ENCODE measurements at places on chromosomes 11 and 22. TPM values are rescaled to one million over a fixed set of nuclear protein-coding genes. Genes with fewer than 3 reads are reported as not detected.
A peak's percentile ranks its signal among the peaks of the same experiment; 100 is the strongest.

DNA sequence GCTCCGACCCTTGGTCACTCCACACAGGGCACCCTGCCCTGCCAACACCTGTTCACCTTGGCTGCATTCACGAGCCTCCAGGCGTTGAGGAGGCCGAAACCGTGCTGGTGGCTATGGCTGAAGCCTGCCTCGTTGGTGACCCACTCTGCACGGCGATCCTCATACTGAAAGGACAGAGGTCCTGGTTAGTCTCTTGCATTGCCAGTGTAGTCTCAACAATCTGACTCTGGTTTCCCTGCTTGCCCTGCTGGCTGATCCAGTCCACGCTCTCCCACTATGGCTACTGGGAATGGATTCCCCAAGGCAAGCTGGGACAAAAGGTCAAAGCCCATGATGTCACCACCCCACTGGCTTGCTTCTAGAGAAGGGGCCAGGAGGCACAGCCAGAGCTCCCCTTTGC, 12.9 kb downstream of the PCSK7 start:
- no peaks in the 10 kb centered on the region for H3K27me3 ChIP-seq
- H3K4me3 ChIP-seq, result no peak overlapping the region
- H3K4me1 ChIP-seq, result peaks cover 40% of the 10 kb centered on the region
- H3K27ac ChIP-seq, result no peak overlapping the region
- no peak for DNase-seq

DNA sequence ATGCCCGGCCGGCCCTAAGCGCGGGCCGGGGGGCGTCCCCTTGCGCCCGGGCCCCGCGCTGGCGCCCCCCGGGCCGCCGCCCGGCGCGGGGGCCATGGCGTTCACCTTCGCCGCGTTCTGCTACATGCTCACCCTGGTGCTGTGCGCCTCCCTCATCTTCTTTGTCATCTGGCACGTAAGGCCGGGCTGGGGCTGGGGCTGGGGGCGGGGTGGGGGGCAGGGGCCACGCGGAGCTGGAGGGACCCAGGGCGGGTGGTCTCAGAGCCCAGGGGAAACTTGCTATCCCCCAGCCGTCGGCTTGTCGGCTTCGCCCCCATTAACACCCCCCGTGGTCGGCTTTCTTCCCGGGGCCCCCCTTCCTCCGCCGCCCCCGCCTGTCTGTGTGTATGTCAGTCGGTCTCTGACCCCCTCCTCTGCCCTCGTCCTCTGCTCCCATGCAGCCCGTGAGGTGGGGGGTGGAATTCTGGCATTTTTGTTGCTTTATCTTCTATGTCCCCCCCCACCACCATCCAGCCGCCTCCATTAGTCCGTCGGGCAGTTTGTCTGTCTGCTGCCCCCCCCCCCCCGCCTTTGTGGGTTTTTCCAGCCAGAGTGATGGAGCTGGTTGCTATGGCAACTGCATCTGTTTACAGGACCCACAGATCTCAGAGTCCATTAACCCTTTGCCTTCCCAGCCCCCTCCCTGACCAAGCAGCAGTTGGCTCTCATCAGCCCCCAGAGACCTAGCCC, 552 bp downstream of the CNIH2 start:
- peak; percentile 67 for DNase-seq
- H3K4me1 ChIP-seq, result peaks cover 2% of the 10 kb centered on the region
- H3K36me3 ChIP-seq, result peaks cover 29% of the 10 kb centered on the region
- no peaks in the 10 kb centered on the region for H3K27me3 ChIP-seq
- no peak overlapping the region for H3K27ac ChIP-seq
- no peak overlapping the region for H3K4me3 ChIP-seq

GRCh38 chr11:2929531-2929949, 320 bp upstream of the PHLDA2 start:
- H3K4me1 ChIP-seq, result peaks cover 10% of the 10 kb centered on the region
- peak; percentile 74 for DNase-seq
- peak overlapping the region; percentile 73 for H3K27ac ChIP-seq
- H3K4me3 ChIP-seq, result peak overlapping the region; percentile 76

Gene MTCH2
- total RNA-seq, result 266 TPM

Gene BACE1
- total RNA-seq, result 0.29 TPM

- H3K4me3 ChIP-seq, result peak overlapping the region; percentile 72
- H3K27me3 ChIP-seq, result no peaks in the 10 kb centered on the region
- H3K36me3 ChIP-seq, result no peaks in the 10 kb centered on the region
- DNase-seq, result no peak
These were observed 681 bp upstream of the ARHGEF12 start for GRCh38 chr11:120335556-120335907.

GRCh38 chr11:57069942-57070341, 81.2 kb downstream of the OR5AK2 start:
- no peaks in the 10 kb centered on the region for H3K27me3 ChIP-seq
- no peak for DNase-seq
- H3K27ac ChIP-seq, result no peak overlapping the region
- H3K4me3 ChIP-seq, result no peak overlapping the region

GRCh38 chr11:57181678-57182305, at the start of gene LRRC55:
Gene LRRC55, plus strand, starts transcription at chr11:57181953. Its CDS starts 70 bp downstream, at chr11:57182023.
- H3K4me1 ChIP-seq, result peaks cover 8% of the 10 kb centered on the region
- no peak for DNase-seq
- H3K36me3 ChIP-seq, result no peaks in the 10 kb centered on the region
- H3K27me3 ChIP-seq, result peaks cover 37% of the 10 kb centered on the region
- H3K4me3 ChIP-seq, result no peak within 1 kb of the TSS
- H3K27ac ChIP-seq, result no peak within 1 kb of the TSS

DNA sequence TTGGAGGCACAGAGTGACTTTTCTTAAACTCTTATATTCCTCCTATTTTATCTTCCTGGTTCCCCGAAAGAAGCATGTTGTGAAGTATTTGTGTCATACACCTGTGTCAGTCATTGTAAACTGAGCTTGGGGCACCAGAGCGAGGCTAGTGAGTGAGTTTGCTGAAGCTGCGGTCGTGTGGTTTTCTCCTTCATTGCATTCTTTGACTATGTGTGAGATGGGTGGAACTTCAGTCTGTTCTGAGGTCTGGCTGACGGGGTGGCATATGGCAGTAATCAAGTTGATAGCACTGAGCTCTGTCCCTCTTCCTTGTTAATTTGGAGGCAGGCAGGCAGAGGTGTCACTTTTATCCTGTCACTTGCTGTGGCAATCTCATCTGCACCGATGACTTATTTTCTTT, 4.2 kb downstream of the VPS26B start:
- no peak overlapping the region for H3K27ac ChIP-seq
- no peak overlapping the region for H3K4me3 ChIP-seq
- DNase-seq, result no peak
- H3K27me3 ChIP-seq, result no peaks in the 10 kb centered on the region

- peaks cover 22% of the 10 kb centered on the region for H3K4me1 ChIP-seq
- no peak for DNase-seq
- no peaks in the 10 kb centered on the region for H3K36me3 ChIP-seq
These were observed 2.9 kb downstream of the ALDH3B1 start for GRCh38 chr11:68012843-68013610.

DNA sequence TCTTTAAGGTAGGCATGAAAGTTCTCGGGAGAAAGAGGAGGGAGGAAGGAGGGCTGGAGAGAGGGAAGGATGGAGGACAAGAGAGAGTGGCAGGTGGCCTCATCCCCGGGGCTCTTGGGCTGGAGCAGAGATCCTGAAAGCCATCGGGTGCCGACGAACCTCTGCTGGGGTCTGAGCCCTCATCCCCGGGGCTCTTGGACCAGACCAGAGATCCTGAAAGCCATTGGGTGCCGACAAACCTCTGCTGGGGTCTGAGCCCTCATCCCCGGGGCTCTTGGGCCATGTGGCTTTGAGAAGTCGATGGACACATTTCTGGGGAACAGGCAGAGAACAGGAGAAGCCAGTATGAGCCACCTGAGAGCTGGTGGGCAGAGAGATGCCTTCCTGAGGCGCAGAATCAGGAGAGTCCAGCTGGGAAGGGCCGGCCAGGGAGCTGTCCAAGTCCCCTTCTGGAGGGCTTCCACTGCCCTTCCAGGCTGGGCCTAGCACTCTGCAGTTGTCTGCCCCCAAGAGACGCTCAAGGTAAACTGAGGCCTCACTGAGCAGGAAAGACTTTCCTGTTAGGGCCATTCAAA, 1398.1 kb downstream of the BRD1 start:
- H3K4me1 ChIP-seq, result 0 out of 2 replicates have a peak, but pooled peaks cover 2% of the 10 kb centered on the region
- no peak overlapping the region for H3K4me3 ChIP-seq
- H3K27ac ChIP-seq, result no peak overlapping the region

- H3K4me1 ChIP-seq, result no peaks in the 10 kb centered on the region
- no peak for DNase-seq
- no peak overlapping the region for H3K27ac ChIP-seq
- 0 out of 3 replicates have a peak, but pooled peaks cover 2% of the 10 kb centered on the region for H3K36me3 ChIP-seq
- H3K4me3 ChIP-seq, result no peak overlapping the region
- H3K27me3 ChIP-seq, result no peaks in the 10 kb centered on the region
These were observed 35.2 kb upstream of the PARVG start for GRCh38 chr22:44145544-44145943.

- H3K27me3 ChIP-seq, result no peaks in the 10 kb centered on the region
- H3K36me3 ChIP-seq, result no peaks in the 10 kb centered on the region
- H3K27ac ChIP-seq, result no peak overlapping the region
- no peak overlapping the region for H3K4me3 ChIP-seq
- peaks cover 23% of the 10 kb centered on the region for H3K4me1 ChIP-seq
- no peak for DNase-seq
These were observed 17.2 kb upstream of the FCHSD2 start for GRCh38 chr11:73159297-73159696.

DNA sequence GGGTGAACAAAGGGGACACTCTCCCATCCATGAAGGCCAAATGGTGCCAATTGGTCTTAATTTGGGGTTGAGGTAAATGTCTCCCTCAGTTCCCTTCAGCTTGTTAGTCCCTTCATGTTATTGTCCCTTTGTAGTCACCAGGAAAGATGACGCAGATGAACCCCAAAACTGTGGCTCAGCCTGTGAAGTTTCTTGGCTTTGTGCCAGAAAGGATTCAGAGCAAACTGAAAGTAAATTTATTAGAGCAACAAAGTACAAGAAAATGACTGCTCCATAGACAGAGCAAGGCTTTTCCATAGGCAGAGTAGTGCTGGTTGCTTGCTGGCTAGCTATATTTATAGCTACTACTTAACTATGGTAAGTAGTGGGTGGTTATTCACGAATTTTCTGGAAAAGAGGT, 16.7 kb downstream of the OR4C3 start:
- H3K4me1 ChIP-seq, result no peaks in the 10 kb centered on the region
- DNase-seq, result no peak
- no peaks in the 10 kb centered on the region for H3K36me3 ChIP-seq
- H3K27ac ChIP-seq, result no peak overlapping the region

DNA sequence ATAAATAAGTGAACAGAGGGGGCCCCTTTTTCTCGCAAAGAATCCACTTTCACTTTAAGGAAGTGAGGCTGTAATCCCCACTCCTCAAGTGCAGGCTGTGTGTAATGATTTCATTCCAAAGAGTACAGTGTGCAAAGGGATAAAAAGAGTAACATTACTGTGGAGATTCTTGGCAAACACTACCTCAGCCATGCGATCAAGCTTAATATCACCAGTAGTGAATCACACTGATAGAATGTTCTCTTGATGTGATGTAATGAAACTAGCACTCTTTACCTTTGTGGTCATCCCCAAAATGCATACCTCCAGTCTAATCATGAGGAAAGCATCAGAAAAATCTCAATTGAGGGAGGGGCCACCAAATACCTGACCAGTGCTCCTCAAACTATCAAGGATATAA, 246.1 kb upstream of the CHORDC1 start:
- H3K4me3 ChIP-seq, result no peak overlapping the region
- no peaks in the 10 kb centered on the region for H3K27me3 ChIP-seq
- H3K27ac ChIP-seq, result no peak overlapping the region
- no peak for DNase-seq
- H3K36me3 ChIP-seq, result no peaks in the 10 kb centered on the region
- no peaks in the 10 kb centered on the region for H3K4me1 ChIP-seq

Gene TYR
- total RNA-seq, result not detected

Gene TREH
- not detected for total RNA-seq

Gene TIMM10
- 159 TPM for total RNA-seq

- no peak overlapping the region for H3K4me3 ChIP-seq
- peaks cover 5% of the 10 kb centered on the region for H3K27me3 ChIP-seq
- no peak for DNase-seq
- no peaks in the 10 kb centered on the region for H3K4me1 ChIP-seq
- no peaks in the 10 kb centered on the region for H3K36me3 ChIP-seq
These were observed 44.6 kb upstream of the PAK1 start for GRCh38 chr11:77518471-77518870.

Gene PRAME
- 1,138 TPM for total RNA-seq

- H3K36me3 ChIP-seq, result no peaks in the 10 kb centered on the region
- H3K27ac ChIP-seq, result no peak overlapping the region
- H3K4me1 ChIP-seq, result no peaks in the 10 kb centered on the region
- no peak overlapping the region for H3K4me3 ChIP-seq
- DNase-seq, result no peak
- peaks cover 7% of the 10 kb centered on the region for H3K27me3 ChIP-seq
These were observed 186.0 kb upstream of the CTSC start for GRCh38 chr11:88523386-88524071.

Gene SORL1
- 0.60 TPM for total RNA-seq

Gene PTPRCAP
- total RNA-seq, result 1.5 TPM

GRCh38 chr11:46039990-46040389, 81.3 kb downstream of the PHF21A start:
- no peak overlapping the region for H3K4me3 ChIP-seq
- H3K4me1 ChIP-seq, result no peaks in the 10 kb centered on the region
- no peak overlapping the region for H3K27ac ChIP-seq
- no peak for DNase-seq

- no peaks in the 10 kb centered on the region for H3K27me3 ChIP-seq
- no peak for DNase-seq
- H3K36me3 ChIP-seq, result peaks cover 15% of the 10 kb centered on the region
- H3K4me1 ChIP-seq, result no peaks in the 10 kb centered on the region
These were observed 57.9 kb downstream of the C2CD3 start for GRCh38 chr11:74112877-74113276.
